GDM1 (cell line): ENCODE measurements at places on chromosomes 2 and 18.

GRCh38 chr2:240128608-240129145, 7.4 kb downstream of the COPS9 start:
- DNase-seq, result no peak

DNA sequence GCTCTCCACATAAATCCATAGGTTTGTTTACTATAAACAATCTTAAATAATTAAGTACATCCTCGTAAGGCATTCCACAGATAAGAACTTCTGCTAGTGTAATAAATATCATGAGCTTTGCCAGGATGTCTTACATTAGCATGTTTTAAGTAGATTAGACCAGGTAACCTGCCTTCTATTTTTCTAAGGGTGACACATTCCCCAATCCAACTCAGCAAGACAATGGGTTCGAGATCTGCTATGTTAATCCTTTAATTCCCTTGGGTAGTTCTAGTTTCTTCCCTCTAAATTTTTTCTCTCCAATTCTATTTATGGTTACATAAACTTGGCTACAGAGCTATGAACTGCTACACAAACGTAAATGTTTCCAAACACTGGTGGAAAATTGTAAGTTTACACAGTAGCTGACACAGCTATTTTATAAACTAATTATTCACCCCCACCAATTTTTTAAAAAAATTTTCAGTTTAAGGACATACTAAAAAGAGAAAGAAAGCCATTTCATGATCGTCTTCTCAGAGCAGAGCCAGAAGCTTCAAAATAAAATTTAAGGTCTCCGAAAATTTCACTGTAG, 386.5 kb upstream of the SLC39A10 start:
- no peak for DNase-seq

- peak; percentile 39 for DNase-seq
Measured at GRCh38 chr2:26577442-26578112, 63.6 kb downstream of the CIB4 start.

- DNase-seq, result no peak
Measured at GRCh38 chr18:9619990-9620389, 5.6 kb upstream of the PPP4R1 start.

DNA sequence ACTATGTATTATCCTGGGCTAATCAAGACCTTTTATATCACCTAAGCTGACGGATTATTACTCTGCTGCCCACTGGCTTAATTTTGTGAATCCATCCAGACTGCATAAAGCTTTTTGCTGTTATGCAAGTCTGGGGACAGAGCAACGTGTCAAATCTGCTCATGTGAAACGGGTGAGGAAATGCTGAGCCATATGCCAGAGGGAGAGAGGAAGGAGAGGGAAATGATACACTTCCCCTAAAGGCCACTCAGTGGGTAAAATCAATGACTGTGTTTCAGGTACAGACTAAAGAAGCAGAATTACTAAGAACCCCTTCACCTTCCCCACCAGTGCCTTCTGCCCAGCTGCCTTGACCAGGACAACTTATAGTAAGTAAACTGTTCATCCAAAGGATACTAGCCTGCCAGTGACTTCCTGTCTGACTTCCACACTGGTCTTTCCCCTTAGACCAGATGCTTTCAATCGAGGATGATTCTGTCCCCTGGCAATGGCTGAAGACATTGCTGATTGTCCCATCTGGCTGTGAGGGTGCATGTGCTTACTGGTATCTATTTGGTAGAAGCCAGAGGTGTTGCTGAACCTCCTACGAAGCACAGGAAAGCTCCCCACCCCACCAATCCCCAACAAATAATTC, 43.0 kb downstream of the STAT1 start:
- peak; percentile 39 for DNase-seq

- DNase-seq, result no peak
Measured at GRCh38 chr2:195850764-195851163, 193.7 kb downstream of the SLC39A10 start.

DNA sequence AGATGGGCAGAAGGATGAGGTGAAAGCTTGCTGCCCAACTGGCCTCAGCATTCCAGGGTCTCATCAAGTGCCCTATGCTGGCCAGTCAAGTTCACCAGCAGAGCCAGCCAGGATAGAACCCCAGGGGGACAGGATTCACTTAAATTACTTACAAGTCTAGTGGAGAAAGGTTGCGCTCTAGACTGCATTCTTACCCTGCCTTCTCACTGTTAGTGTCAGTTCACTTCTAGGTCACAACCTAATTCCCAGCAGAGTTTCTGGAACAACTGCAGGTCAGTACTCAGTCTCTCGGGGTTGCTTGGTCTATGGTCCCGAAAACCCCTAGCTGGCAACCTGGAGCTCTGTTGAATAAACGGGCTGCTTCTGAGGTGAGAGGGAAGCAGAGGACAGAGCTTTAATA, 32.9 kb upstream of the GALNT14 start:
- no peak for DNase-seq

DNA sequence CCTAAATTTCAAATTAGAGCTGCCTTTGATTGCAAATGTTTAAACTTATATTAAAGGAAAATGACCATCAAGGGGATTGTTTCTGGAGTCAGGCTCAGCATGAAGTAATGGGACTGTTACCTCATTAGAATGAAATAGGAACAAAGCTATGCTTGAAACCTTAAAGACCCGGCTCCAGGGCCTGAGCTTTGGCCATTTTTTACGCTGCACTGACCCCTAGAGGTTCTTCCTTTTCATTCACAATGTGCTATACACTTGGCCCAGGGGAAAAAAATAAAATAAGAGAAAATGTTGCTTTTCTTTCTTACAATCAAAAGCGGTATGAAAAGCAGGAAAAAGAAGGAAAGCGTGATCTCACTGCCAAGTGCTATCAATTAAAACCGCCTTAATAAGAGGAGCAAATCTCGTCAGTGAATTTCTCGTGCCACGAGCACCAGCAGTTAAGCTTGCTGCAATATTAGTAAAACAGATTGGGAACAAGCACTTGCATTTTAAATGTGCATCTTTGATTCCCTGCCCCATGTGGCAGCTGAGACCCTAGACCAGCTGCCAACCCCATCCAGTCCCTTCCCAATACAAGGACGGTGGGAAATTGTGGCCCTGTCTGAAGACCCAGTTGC, 96.6 kb downstream of the MBD2 start:
- peak; percentile 2 for DNase-seq

DNA sequence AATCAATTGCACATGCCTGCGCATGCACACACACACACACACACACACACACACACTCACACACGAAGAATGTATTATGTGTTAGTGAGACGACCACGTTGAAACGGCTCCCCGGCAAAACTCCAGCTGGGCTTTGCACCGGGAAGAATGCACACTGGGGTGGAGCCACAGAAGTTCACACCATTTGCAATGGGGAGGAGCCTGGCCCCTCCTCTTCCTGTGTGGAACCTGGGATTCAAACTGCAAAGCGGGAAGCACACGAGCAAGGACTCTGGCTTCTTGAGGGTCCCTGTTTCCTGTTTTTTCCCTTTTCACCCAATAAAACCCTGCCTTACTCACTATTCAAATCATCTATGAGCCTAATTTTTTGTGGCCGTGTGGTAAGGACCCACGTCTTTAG, 304.0 kb upstream of the TMEFF2 start:
- no peak for DNase-seq

- DNase-seq, result no peak
Measured at GRCh38 chr2:136444323-136444722, 321.0 kb upstream of the THSD7B start.

DNA sequence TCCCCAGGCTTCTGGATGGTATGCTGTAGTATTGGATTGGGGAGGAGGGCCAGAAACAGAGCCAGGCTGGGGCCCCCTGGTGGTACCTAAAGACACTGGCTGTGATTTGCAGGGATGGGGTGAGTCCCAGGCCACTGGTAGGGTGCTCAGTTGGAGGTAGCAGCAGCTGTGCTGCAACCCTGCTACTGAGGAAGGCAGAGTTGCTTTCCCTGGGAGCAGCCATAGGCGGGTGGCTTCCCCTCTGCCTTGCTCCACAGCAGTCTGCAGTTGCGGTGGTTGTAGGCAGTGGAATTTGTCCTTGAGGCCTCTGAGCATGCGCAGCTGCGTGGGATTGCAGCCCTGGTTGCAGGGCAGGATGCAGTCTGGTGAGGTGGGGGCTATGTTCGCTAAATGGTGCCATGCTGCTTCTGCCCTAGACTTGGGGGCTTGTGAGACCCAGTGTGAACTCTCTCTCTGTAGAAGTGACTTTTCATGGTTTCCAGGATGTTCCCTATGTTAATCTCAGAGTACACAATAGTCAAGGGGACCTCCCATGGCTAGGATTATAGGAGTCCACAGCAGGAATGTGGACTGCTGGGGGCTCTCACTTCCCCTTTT, 443.5 kb downstream of the XIRP2 start:
- DNase-seq, result no peak

- DNase-seq, result no peak
Measured at GRCh38 chr2:235658351-235659174, 164.7 kb downstream of the AGAP1 start.

DNA sequence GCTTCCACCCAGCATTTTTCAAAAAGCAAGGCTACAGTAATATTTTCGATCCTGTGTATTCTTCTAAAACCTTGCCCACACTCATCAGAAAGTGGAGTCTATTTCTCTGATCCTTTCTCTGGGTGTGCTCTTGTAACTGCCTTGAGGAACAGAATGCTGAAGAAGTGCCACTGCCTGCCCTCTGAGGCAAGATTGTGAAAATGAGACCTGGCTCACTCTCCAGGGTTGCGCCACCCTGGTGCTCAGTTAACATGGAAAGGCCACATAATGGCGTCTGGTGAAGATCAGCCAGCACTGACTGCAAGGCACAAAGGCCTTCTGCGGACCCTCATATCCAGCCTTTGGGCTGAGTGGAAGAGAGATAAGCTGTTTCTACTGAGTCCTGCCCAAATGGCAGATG, 11.2 kb upstream of the SH3RF3 start:
- no peak for DNase-seq

GRCh38 chr2:98881153-98881650, 54.8 kb downstream of the CRACDL start:
- no peak for DNase-seq

DNA sequence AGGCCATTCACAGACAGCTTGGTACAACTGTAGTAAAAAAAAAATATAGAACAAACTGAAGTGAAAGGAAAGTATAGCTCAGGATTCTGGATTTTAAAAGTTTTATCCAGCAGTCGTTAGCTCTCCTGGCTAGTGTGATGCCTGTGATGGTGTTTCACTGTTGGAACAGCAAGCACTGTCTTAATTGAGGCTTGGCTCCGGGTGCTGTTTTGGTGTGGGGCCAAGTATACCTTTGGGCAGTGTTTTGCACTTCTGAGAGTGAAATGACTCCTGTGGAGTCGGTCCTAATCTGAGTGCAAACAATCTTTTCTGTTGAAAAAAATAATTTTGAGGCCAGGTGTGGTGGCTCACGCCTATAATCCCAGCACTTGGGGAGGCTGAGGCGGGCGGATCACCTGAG, 28.7 kb upstream of the RAB1A start:
- DNase-seq, result no peak

DNA sequence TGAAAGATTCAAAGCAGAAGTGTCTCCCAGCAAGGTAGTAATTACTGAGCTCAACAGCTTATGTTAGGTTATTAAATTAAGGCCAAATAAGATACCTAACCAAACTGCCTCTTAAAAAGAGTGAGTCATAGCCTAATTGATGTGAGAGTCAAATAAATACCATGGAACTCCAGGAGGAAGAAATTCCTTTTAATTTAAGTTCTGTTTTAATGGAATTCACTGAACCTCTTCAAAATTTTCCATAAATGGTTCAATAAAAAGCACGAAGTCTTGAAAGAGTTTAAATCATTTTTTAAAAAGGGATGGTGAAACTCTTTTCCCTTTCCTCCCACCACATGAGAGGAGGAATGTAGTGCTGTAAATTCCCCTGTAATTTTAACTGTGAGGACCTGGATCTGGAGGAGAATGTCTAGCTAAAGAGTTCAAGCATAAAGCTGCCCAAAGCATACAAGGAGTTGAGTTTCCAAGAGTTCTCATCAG, 180.8 kb upstream of the MMADHC start:
- DNase-seq, result no peak

DNA sequence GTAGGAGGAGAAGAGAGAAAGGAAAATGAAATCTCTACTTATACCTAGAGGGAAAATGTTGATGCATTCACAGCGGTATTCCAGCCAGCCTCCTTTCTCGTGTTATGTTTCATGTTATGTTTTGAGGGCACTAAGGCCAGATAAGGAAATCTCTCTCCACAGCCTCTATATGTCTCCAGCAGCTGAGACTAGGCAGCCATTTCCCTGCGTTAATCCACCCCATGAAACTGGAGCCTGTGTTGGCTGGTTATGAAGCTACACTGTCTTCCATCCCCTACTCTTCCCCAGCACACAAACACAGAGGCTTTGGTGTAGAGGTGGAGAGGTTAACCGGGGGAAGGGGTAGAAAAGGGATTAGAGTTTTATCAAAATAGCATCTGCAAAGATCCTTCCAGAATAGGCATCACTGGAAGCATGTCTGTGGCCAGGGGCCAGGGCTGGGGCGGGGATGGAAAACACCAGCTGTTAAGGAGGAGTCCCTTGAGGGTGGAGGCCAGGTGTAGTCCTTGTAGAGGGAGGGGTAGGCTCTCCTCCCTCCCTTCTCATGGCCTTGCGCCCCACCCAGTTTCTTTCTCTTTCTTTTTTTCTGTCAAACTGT, 100.9 kb upstream of the TNP1 start:
- DNase-seq, result no peak

GRCh38 chr18:70720607-70721006, 431.8 kb downstream of the SOCS6 start:
- no peak for DNase-seq

DNA sequence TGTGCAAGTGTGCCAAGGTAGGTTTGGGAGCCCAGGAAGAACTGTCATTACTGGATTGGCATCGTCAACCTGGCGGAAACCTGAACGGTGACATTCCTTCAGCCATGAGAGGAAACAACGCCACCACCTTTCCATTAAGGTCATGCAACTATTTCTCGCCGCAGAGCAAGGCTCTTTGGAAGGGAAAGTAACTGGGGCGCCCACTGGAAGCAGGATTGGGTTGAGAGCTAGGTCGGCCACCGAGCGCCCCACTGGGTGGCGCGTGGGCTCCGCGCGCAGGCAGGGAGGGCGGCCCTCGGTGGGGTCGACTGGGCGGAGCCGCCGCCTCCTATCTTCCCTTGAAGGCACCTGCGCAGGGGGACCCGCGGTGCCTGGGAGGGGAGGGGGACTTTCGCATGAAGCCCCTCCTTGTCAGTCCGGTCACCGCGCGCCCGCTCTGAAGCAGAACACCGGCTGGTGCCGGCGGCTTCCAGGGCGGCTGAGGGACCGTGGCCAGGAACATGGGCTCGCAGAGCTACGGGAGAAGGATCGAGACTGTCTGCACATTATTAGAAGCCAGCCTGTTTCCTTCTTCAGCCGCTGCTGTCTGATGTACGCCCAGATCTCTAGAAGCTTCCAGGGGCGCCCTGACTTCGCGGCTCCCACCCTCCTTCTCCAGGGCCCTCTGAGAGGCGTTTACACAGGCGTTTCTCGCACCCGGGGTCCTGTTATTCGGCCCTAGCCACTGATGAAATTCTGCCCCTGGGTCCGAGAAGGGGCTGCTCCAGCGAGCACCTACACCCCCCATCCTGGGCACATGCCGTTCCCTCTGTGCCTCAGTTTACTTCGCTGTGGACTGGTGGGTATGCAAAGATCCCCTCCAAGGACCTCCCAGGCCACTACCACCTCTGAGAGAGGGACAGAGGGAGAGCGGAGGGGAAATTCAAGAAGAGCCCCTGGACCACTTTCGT, 27.3 kb upstream of the MAL start:
- no peak for DNase-seq
